ENCODE measurements at places on chromosomes 2 and 18. TPM values are rescaled to one million over a fixed set of nuclear protein-coding genes. Genes with fewer than 3 reads are reported as not detected.

C2orf80 gene
- not detected for total RNA-seq

SERPINB12 gene
- not detected for total RNA-seq

GRCh38 chr2:196591004-196591403, 48.5 kb upstream of the CCDC150 start:
- DNase-seq: no peak

GRCh38 chr2:11807156-11808015, 61.0 kb downstream of the LPIN1 start:
- no peak for DNase-seq

DNA sequence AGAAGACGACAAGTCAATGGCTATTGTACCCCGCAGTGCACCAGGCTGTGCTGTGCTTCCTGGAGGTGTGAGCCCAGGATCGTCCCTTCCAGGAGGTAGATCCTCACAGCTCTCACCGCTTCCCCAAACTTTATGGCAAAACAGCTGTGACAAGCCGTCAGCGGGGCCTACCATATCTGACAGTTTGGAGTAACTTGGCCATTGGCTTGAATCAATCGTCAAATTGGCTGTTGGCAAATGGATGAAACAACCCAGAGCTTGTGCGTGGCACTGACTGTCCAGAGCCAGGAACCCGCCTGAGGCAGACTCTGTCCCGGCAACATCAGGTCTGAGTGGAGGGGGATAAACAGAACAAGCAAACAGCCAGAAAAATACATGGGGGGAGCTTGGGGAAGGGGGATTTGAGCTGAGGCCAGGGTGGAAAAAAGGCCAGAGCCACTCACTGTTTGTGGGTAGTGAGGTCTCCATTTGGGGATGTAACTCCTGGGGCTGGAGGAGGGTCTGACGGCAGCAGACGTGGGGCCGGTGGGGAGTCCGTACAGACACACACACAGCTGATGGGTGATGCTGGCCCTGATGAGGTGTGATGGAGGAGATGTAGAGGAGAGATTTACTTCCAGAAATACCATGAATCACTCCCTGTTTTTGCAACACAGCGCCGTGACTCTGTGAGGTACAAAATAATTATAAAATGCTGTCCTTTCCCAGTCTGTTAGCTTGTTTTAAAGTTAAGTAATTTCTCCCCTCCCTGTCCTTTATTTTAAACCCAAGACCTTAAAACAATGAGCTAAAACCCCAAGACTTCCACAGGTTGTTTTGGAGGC, 174.8 kb downstream of the TWIST2 start:
- no peak for DNase-seq

GRCh38 chr2:23351388-23352141, 33.4 kb upstream of the KLHL29 start:
- DNase-seq: peak; percentile 72

DNA sequence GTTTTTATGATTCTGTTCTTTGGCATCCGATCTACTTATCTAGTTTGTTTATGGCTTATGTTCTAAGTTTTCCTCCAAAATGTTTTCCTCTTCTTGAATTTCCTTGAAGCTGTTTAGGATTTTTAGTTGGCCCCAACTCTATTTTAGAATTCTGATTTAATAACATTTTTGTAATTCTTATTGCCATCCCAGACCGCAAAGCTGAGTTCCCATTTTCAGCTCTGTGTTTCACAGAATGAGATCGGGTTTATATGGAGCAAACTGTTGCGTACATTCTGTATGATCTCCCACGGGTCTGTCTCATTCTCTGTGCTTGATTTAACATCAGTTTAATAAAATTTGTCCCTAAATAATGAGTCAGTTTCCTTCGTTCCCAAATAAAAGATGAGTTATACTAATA, 59.3 kb downstream of the DPP4 start:
- no peak for DNase-seq

GRCh38 chr2:26885651-26886329, 37.9 kb downstream of the DPYSL5 start:
- DNase-seq: no peak
